ENCODE measurements at places on chromosomes 2 and 18. TPM values are rescaled to one million over a fixed set of nuclear protein-coding genes. Genes with fewer than 3 reads are reported as not detected.

Gene REG3G
- not detected for total RNA-seq

Gene SP5
- total RNA-seq, result not detected

Gene MAP3K19
- total RNA-seq, result not detected

Gene ANKRD62
- under 0.01 TPM for total RNA-seq

Gene SLC9A2
- total RNA-seq, result not detected

Gene ZNF396
- total RNA-seq, result 0.98 TPM

Gene LRATD1
- 3.4 TPM for total RNA-seq

Gene ALPI
- not detected for total RNA-seq

Gene ANKRD29
- 6.2 TPM for total RNA-seq

Gene TTN
- total RNA-seq, result 3.4 TPM

Gene MAP4K4
- total RNA-seq, result 128 TPM

Gene ZAP70
- total RNA-seq, result 0.34 TPM

Gene VWA3B
- not detected for total RNA-seq

Gene ANKRD30BL
- not detected for total RNA-seq

Gene TMEM198
- total RNA-seq, result under 0.01 TPM

Gene GPAT2
- total RNA-seq, result 0.60 TPM

Gene MYO5B
- total RNA-seq, result not detected

Gene TMEM200C
- not detected for total RNA-seq

Gene ALPG
- total RNA-seq, result not detected

Gene CPO
- not detected for total RNA-seq

Gene GKN2
- total RNA-seq, result not detected

Gene MERTK
- total RNA-seq, result 20.5 TPM

Gene CELF4
- not detected for total RNA-seq

Gene CAVIN2
- total RNA-seq, result 413 TPM

Gene FIGN
- not detected for total RNA-seq

Gene FRZB
- total RNA-seq, result 0.43 TPM

Gene EML6
- total RNA-seq, result 0.76 TPM

Data from dermis lymphatic vessel endothelial cell (primary cell).